AG09309 (cell line): ENCODE measurements at places on chromosomes 12 and 14.
A peak's percentile ranks its signal among the peaks of the same experiment; 100 is the strongest.

DNA sequence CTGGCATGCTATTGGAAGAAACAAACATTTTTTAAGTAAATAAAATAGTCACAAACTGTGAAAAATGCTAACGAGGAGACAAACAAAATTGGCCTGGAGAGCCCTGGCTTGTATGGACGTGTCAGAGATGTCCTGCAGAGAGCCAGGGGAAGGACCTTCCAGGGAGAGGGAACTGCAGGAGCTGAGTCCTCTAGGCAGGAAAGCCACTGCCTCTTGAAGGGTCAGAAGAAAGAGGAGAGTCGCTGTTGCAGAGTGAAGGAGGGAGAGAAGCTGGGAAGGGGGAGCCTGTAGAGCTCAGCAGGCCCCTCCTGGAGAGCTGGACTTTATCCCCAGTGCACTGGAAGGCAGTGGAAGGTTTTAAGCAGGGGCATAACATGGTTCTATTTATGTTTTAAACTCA lies 80.3 kb upstream of the PWP1 start:
- no peak for DNase-seq

DNA sequence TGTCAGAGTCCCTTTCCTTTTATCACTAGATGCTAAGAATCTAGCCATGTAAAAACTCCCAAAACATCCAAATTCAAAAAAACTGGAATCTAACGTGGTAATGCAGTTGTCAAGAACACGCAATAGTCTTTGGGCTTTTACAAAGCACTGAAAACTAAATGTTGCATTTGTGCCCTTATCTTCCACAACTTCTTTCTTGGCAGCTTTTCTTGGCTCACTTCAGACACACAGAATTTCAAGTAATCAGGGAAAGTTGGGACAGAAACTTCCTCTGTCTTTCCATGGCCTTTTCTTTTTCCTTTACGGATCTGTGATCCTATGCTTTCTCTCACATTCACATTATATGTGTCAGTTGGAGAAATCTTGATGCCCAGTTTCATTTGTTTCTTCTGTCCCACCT lies 136.0 kb downstream of the CRADD start:
- no peak for DNase-seq

DNA sequence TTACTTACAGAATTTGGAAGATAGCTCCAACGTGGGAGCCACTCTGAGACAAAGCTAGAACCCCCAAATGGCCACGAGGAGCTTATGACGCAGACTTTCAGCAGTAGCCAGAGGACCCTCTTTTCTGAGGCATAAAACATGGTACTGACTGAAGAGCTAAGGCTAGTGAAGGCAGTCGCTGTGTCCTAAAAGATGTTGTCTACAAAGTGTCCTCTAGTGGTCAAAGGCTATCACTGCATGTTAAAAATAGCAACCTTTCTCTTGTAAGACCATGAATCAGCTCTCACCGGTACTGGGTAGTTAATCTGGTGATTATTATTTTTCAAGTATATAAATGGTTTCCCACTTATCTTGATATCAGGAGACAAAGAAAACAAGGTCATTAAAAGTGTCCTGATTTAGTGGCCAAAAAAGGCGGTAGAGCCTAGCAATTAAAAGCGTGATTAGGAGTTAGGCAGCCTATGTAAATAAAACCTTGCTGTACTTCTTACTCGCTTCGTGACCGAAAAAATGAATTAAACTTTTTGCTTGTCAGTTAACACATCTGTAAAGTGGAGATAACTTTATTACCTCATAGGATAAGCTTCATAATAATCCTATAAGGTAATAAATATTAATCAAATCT lies 47.0 kb upstream of the LGR5 start:
- peak; percentile 65 for DNase-seq

DNA sequence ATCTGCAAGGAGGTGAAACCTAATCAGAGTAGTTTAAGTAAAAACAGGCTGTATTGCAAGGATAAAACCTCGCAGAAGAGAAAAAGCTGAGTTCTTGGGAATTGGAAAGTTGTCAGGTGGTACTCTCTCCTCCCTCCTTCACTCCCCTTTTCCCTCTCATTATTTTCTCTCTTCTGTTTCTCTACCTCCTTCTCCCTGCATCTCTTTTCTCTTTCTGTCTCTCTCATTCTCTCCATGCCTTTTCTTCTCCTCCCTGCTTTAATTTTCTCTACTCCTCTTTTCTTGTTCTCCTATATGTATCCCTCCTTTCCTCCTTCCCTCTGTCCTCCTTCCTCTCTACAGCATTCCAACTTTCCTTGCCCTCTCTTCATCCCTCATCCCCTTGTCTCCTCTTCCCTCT lies 14.2 kb upstream of the PPP1R12A start:
- DNase-seq = no peak

DNA sequence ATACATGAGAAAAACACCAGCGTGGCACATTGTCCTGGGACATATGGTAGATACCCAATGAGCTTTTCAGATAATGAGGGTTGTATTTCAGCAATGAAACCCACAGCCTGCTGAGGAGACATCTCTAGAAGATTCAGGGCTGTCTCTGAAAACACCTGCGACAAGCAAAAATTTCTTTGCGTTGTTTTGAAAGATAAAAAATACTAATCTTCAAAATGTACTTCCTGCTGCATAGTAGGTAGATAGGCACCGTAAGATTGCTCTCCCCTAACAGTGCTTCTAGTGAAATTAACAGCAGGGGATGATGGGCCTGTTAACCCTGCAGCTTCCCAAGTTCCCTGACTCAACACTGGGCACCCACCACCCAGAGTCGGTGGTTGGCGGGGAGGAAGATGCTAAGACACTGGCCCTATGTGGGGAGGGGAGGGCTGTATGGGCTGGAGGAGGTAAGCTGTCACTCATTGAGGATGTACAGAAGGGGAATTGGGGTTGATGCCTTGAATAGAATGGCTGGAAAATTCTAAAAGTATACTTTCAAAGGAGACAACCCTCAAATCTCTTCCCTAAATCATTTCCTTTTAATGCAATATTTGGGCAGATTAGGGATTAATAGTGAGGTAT lies 20.0 kb downstream of the ZFP36L1 start:
- DNase-seq = no peak

DNA sequence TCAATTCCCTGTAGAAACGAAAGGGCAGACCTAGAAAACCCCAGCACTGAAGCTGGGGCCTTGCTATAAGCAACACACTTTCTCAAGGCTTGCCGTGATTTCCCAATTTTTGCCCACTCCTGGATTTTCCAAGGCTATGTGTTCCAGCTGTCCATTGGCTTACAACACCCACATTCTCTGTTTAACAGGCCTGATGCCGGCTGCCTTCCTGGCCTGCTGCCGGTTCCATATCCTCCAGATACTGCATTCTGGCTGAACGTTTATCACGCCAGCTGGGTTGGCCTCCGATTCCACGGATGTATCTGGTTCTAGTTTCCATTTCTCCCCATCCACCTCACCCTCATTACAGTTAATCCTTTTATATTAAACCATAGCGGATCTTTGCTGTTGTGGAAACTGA lies 2.0 kb upstream of the PCNX1 start:
- DNase-seq = peak; percentile 90

DNA sequence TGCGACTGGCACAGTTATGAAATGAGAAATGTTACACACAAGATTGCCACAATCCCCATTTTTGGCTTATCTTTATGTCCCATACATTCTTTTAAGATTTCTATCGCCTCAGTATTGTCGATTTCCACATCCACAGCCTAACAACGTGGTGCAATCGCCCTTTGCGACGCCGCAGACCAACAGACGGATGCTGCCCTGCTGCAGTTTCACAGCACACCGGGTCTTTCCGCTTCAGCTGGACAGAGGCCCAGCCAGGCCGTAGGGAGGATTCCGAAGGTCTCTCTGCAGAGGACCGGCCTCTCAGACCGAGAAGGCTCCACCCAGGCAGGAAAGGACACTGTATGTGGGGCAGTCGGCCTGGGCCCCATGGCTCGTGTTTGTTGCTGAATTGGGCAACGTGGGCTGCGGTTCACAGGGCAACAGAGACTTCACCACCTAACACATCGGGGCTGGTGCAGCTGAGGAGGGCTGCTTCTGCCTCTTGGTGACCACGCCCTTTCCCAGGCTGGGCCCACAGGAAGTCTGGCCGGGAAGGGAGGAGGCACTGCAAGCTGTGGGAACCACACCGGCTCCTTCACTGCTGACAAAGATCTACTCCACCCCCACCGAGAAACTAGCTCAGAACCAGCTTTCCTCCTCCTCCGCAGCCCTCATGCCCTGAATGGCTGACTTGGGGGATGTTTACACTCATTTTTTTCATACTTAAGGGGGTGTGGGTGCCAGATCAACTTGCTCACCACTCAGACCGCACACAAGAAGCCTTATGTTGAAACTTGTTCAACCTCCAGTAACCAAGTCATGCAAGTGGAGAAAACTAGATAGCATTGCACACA lies 32.9 kb upstream of the MDM1 start:
- peak; percentile 99 for DNase-seq

- DNase-seq = no peak
Observed at GRCh38 chr14:103868242-103868897, 21.0 kb upstream of the PPP1R13B start.

GRCh38 chr14:54652605-54653052 lies 85.7 kb downstream of the SAMD4A start:
- DNase-seq = no peak

- DNase-seq = no peak
Observed at GRCh38 chr14:65704850-65705249, 292.3 kb downstream of the FUT8 start.

GRCh38 chr12:75337905-75338304 lies 3.4 kb downstream of the GLIPR1L1 start:
- no peak for DNase-seq

GRCh38 chr12:9040484-9041186 lies 51.3 kb downstream of the KLRG1 start:
- DNase-seq = no peak

GRCh38 chr14:70130482-70130881 lies 58.3 kb downstream of the SLC8A3 start:
- no peak for DNase-seq

- DNase-seq = no peak
Observed at GRCh38 chr14:93100100-93100499, 15.6 kb downstream of the ITPK1 start.

DNA sequence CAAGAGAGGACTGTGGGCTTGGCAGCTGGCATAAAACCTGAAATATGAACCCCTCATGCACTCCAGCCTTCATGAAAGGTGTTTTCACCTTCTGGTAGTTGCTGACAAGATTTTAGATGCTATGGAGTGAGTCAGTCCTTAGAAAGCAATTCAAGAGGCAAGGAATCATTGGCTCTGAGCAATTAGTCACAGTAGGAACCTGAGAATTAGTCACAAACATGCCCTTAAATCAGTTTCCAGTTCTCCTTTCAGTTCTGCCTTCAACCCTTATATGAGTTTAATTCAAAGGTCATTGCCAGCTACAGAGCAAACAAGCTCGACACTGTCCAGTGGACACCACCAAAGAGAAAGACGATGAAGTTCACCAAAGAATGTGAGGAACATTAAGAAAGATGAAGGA lies 472.3 kb downstream of the GLT1D1 start:
- no peak for DNase-seq

GRCh38 chr12:105069936-105070702 lies 14.1 kb downstream of the ALDH1L2 start:
- no peak for DNase-seq

- no peak for DNase-seq
Observed at GRCh38 chr14:33564774-33565630, 385.9 kb downstream of the EGLN3 start.

- no peak for DNase-seq
Observed at GRCh38 chr12:1380171-1380851, 214.1 kb downstream of the FBXL14 start.

GRCh38 chr12:53332744-53333143 lies 3.4 kb downstream of the SP7 start:
- no peak for DNase-seq

- DNase-seq = no peak
Observed at GRCh38 chr12:25362646-25363045, 111.9 kb upstream of the KRAS start.

GRCh38 chr14:62445570-62445969 lies 599.7 kb downstream of the KCNH5 start:
- DNase-seq = no peak

DNA sequence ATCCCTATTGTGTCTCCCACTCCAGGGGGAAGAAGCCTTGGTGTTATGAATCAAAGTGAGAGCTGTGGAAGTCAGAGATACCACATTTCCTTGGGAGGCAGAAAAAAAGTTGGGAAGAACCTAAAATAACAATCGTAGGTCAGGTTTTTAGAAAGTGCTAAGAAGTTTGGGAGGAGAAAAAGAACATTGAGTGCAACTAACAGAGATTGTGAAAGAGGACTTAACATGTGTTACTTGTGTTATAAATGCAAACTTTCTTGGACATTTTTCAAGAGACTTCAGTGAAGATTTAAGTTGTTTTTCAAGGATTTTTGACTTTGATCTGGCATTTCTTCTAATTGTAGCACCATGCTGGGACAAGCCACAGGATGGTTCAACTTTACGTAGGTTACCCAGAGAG lies 7.8 kb upstream of the ERP27 start:
- DNase-seq = no peak

GRCh38 chr14:33282331-33283230 lies 343.9 kb downstream of the NPAS3 start:
- DNase-seq = no peak

DNA sequence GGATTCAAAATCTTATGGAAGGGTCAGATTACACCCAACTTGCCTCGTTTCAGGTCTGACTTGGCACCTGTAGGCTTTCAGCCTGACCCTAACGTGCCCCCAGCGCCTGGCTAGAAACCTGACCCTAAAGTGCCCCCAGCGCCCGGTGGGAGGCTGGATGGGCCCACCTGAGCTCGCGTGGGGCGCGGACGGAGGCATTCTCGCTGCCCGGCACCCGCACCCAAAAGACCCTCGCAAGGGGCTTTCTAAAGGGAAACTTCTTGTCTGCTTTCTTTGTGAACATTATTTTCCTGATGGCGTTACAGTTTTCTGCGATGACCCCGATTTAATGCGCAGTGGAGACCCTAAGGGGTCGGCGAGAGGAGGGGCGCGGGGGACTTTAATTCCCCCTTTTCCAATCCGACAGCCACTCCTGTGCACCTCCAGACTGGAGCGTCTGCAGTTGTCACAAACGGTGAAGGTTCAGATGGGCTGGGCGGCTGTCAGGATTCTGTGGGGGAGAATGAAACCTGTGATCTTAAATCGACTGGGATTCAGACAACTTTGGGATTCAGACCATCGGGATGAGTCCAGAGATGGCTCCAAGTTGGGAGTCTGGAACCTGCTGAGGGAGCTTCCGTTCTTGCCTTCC lies 751 bp upstream of the HRK start:
- DNase-seq = no peak

- no peak for DNase-seq
Observed at GRCh38 chr12:42332301-42333285, 6.6 kb downstream of the PPHLN1 start.

DNA sequence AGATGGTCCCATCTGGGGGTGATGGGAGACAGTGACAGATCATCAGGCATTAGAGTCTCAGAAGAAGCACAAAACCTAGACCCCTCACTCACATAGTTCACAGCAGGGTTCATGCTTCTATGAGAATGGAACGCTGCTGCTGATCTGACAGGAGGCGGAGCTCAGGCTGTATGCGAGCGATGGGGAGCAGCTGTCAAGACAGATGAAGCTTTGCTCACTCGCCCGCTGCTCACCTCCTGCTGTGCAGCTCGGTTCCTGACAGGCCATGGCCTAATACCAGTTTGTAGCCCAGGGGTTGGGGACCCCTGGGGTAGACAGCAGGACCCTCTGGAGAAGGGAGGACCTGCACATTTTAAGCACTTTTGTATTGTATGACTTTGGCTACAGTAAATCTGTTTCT lies 111.2 kb downstream of the LGMN start:
- DNase-seq = no peak
